ENCODE measurements at places on chromosomes 11 and 22.

DNA sequence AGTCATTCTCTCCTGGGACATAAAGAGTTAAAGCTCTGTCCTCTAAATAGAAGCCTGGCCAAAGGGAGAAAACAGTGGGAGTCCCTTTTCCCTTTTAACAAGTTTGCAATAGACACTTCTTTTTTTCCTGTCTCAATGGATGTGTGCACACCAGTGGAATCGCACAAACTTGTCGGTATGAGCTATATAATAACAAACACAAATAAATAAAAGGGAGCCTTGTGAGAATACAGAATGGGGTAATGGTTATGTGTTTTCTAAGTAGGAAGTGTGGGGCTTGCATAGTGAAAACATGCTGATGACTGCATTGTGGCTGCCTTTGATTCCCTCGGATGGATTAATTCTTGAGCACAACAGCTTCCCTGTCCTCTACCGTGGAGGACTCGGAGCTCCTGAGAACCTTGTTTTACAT, 131.9 kb downstream of the WNT7B start:
- DNase-seq: no peak

DNA sequence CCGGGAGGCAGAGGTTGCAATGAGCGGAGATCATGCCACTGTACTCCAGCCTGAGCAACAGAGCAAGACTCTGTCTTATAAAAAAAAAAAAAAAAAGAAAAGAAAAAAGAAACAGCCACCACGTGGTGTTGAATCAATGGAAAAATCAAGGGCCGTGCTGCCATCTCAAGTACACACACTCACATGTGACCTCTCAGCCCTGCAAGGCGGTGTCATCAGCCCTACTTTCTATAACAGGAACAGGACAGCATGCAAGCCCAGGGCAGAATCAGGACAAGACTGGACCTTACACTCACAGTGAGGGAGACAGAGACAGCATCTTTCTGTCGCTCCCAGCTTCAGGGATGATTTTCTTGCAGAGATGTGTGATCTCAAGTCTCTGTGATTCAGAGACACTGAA, 179.6 kb downstream of the MPPED1 start:
- peak; percentile 47 for DNase-seq

GRCh38 chr11:125375146-125375545, 120.9 kb downstream of the FEZ1 start:
- DNase-seq: no peak

- no peak for DNase-seq
Measured at GRCh38 chr22:19723232-19723982, at the start of gene GP1BB. Gene GP1BB (plus strand): TSS chr22:19723539. CDS start chr22:19723570, 31 bp downstream.

DNA sequence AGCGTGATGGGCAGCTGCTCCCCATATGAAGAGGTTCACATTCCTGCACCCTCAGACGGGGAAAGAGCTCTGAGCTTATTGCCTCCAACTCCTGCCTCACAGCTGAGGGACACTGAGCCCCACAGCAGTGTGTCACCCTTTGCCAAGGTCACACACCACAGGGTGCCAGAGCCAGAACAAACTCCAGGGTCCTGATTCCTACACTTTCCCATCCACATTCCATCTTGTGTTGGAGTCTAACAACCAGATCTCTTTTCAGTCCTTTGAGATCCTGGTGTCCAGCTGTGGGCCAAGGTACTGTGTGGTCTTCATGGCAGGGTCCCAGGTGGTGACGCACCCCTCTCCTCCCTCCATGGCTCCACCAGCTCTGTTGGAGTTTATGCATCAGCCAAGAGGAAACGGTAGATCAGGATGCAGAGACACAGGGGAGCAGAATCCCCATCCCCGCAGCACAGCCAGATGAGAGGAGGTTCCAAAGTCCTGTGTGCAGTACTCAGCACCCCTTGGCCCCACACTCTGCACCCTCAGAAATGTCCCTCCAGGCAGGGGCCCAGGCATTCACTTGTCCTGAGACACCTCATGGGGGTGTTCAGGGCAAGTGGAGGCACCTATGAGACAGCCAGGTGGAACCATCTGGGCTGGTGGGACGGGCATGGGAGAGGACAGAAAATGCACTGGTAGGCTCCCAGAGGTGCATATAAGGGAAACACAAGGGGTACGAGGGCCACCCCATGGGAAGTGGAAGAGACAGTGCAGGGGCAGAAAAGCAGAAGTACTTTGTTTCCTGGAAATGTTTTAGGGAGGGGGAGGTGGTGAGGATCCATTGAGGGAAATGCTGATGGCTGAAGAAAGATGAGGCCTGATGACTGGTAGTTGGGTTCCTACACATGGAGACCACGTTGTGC, 32.6 kb upstream of the GNAZ start:
- peak; percentile 86 for DNase-seq

- DNase-seq: no peak
Measured at GRCh38 chr22:43135565-43135964, 7.6 kb downstream of the MCAT start.

DNA sequence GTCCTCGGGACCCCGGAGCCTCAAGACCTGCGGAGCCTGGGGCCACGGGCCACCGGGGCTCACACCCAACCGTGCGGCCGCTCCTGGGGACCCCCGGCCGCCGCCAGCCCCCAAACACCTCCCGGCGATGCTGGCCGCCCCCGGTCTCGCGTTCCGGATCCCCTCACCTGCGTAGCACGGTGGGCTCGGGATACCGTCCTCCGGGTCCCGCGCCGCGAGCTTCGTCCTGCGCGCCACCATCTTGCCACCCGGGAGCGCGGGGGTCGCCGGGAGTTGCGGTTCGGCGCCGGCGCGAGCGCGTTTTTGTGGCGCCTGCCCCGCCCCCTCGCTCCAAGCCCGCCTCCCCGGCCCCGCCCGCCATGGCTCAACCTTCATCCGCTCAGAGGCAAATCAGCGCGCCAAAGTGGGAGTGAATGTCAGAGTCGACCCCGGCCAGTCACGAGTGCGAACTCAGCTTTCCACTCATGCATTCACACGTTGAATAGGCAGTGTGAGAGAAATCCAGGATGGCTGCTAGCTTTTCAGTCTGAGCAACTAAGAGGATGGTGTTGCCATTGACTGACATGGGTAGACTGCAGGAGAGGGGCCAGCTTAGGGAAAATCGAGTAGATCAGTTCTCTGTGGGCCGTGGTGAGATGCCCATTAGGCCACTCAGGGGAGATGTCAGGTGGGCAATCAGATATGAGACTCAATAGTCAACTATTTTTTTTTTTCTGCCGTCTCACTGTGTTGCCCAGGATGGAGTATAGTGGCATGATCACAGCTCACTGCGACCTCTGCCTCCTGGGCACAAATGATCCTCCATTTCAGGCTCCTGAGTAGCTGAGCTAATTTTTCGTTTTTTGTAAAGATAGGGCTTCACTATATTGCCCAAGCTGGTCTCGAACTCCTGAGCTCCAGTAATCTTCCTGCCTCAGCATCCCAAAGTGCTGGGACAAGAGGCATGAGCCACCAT, 28.3 kb downstream of the SERHL2 start:
- peak; percentile 96 for DNase-seq

All from esophagus muscularis mucosa (tissue), 4 donors.